ENCODE measurements at places on chromosomes 2 and 18.

GRCh38 chr2:149903626-149904025, 316.1 kb upstream of the MMADHC start:
- DNase-seq: no peak

GRCh38 chr2:64854773-64855237, 134.4 kb upstream of the SLC1A4 start:
- DNase-seq: no peak

DNA sequence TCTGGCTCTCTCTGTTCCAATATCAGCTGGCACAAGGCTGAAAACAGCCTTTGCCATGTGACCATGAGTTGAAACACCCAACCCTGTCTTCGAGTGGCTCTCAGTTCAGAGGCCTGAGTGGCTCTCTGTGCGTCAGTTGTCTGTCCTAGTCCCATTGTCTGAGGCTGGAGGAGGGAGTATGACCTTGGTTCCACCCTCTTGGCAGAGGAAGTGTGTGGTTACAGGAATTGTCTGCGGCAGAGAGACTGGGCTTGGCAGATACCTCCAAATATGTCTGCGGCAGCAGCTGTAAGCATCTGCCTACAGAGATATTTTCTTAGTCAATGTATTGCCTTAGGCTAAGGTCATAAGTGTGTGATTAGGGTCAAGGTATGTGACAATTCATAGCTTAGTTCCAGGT, 32.6 kb downstream of the CNGA3 start:
- no peak for DNase-seq

DNA sequence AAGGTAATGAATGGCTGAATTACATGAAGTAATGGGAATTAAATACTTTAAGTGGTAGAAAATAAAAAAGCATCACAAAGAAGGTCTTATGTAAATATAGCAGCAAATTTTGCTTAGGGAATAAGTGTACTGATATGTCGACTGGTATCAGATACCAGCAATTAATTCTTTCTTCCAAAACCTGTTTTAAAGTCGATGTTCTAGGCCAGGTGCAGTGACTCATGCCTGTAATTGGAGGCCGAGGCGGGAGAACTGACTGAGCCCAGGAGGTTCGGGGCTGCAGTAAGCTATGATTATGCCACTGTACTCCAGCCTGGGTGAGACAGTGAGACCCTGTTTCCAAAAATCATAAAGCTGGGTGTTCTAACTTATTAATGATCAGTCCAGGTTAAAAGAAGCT, 30.3 kb downstream of the SP3 start:
- no peak for DNase-seq

DNA sequence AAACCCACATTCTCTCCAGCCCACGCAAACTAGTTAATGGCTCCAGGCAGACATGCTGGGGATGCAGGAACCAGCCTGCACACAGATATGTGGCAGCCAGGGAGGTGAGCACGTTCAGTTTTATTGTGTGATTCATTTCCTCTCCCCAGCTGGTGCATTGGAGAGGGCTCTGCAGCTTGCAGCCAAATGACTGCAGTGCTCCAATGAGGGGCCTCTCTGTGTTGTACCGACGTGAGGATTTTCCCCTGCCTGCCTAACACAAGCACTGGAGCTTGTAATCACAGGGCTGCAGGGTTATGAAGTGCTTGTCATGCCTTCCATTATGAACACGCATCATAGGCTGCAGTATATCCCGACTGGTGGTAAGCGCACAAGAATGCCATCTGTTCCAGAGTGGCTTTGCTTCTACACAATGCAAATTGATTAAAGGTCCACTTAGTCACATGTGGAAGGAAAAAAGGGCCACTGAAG, 92.3 kb upstream of the THUMPD2 start:
- DNase-seq: no peak

GRCh38 chr2:116132833-116133232, 1681.7 kb upstream of the DDX18 start:
- DNase-seq: no peak

GRCh38 chr2:27304488-27305240, 3.6 kb downstream of the UCN start:
- DNase-seq: no peak

GRCh38 chr2:55482186-55482884, 37.2 kb upstream of the CFAP36 start:
- no peak for DNase-seq

DNA sequence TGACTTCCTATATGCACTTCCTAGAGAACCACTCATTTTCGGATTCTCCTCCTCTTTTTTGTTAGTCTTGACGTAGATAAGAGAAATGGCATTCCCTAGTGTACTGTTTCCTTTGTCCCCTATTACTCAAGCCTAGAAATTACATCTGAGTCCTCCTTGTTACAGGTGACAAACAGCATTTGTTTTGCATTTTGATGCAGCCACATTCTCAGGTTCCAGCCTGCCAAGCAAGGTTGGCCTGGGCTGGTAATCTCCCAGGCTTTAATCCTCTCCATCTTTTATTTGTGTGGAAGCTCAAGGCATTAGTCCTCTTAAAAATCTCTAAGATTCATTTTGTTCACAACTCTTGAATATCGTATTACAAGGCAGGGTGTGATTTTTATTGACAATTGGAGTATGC, 318.0 kb upstream of the NRP2 start:
- DNase-seq: no peak

DNA sequence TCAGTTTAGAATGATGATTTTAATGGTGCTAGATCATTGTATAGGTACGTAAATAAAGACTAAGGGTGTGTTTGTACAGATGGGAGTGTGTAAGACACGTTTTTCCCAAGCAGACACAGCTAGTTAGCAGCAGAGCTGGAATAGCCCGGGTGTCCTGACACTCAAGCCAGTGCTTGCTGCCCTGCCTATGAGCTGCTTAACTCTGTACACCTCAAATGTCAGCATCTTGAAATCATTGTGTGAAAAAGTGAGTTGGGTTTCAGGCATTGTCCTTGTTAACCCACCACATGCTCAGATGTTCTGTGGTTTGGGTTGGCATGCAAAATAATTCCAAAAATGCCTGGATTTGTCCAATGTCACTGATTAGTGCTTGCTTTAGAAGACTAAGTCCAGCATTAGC, 13.0 kb upstream of the TET3 start:
- DNase-seq: no peak
